ENCODE measurements at places on chromosomes 2 and 18. TPM values are rescaled to one million over a fixed set of nuclear protein-coding genes. Genes with fewer than 3 reads are reported as not detected.

DNA sequence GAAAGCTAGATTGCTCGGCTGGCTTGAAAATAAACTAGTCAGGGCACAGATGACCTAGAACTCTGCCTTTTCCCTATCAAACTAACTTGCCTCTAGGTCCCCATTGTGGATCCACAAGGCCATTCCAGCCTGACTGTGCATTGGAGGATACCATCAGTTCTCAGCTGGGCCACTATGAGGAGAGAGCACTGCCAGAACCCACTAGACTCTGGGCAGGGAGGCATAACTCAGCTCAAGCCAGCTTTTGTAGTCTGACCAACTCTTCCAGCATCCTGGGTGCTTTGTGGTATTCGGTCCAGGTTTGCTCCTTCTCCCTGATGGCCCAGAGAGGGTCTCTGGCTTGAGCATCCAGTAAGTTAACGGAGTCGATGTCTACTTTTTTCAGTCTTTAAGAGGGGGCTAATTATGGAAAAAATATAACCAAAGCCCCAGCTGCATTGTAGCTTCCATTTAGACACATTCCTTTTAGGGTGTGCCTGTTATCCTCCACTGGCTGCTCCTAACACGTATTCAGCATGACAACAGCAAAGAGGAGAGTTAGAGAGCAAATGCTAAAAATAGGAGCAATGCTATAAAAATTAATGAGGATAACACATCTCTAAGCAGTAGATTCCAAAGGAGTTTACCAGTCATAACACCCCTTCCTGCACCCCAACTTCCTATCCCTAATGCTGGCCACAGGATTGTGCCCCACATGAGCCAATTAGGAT, 15.2 kb downstream of the GKN2 start:
- no peak for DNase-seq

DNA sequence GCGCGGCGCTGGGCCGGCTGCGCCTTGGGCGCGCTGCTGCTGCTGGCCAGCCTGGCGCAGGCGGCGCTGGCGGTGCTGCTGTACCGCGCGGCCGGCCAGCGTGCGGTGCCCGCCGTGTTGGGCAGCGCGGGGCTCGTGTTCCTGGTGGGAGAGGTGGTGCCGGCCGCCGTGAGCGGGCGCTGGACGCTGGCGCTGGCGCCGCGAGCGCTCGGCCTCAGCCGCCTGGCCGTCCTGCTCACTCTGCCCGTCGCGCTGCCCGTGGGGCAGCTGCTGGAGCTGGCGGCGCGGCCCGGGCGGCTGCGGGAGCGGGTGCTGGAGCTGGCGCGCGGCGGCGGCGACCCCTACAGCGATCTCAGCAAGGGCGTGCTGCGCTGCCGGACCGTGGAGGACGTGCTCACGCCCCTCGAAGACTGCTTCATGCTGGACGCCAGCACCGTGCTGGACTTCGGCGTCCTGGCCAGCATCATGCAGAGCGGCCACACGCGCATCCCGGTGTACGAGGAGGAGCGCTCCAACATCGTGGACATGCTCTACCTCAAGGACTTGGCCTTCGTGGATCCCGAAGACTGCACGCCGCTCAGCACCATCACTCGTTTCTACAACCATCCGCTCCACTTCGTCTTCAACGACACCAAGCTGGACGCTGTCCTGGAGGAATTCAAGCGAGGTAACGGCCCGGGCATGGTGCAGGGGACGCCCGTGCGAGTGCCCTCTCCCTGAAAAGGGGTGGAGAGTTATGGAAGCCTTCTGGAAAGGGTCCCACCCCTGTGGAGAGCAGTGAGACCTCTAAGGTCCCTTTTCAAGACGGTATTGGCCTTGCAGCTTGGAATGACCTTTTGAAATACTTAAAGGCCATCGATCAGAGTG, 1.0 kb downstream of the CNNM3 start:
- DNase-seq = peak; percentile 16

DNA sequence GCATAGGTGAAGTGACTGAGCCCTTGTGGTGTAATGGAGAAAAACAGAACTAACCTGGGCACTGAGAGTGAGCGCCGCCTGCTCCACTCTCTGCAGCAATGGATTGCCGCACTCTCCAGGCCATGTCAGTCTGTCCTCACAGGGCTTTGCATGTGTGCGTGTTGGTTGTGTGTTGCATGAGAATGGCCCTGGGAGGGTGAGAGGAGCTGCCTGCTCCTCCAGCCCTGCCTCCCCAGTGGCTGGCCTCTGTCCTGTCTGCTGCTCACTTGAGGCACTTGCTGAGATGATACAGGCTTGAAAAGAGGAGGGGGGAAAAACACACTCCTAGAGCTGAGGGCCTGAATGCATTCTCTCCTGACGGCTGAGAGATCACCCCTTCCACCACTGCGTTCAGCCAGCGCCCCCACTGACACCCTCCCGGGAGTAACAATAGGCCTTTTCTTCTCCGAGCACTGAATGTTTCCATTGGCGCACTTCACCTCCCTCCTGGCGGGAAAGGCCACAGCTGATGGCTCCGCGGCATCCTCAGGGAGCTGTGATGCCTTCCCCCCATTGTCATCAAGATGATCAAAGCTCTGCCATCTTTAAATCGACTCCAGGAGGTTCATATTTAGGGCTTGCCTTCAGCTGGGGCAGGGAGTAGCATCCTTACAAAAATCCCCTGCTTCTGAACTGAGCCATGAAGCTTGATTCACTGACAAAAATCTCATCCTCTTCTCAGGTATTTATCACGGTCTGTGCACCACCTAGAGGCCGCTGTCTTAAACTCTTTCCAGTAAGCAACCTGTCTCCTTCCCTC, 49.9 kb upstream of the DAPL1 start:
- DNase-seq = peak; percentile 64

DNA sequence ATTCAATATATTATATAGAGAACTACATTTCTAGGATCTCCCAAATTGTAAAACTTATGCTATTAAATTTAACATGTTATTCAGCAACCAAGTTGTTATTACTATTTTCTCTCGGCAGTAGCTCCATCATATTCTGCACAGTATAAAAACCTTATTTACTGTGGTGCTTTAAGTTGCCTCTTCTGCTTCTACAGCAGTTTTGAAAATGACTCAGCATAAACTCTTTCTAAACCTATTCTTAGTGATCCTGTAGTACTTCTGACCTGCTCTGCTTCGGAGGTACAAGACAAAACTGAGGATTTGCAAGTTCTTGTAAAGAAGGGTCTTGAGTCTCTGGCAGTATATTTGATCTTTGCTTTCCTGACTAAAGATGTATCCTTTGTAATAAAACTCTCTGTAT, 567.2 kb downstream of the TMX3 start:
- DNase-seq = no peak

DNA sequence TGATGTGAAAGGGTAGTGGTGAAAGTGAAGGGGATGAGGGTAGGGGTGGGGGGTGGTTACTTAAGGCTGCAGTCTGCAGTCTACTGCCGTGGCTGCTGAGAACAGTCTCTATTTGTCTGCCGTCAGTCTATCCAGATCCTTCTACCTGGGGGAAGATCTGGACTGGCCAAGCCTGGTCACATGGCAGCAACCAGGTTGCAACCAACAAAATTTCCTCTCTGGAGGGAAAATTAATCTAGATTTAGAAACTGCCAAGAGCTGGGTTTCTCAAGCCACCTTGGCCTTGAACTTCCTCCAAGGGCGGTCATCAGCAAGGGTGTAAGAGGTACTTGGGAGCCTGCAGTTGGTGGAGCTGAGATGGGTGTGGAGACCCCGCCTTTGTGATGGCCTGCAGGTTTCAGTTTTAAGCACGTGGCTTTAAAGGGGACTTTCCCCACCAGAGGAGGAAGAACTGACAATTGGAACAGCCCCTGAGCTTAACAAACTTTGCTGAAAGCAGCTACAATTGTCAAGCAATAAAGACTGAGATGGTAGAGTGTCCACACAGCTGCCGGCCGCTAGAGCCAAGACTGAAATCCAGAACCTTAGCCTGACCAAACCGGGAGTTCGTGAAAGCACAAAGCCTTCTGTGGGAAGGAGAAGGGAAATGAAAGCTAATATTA, 31.4 kb upstream of the KCMF1 start:
- no peak for DNase-seq

- peak; percentile 35 for DNase-seq
Observed at GRCh38 chr2:73979686-73980085, 5.0 kb upstream of the TET3 start.

DNA sequence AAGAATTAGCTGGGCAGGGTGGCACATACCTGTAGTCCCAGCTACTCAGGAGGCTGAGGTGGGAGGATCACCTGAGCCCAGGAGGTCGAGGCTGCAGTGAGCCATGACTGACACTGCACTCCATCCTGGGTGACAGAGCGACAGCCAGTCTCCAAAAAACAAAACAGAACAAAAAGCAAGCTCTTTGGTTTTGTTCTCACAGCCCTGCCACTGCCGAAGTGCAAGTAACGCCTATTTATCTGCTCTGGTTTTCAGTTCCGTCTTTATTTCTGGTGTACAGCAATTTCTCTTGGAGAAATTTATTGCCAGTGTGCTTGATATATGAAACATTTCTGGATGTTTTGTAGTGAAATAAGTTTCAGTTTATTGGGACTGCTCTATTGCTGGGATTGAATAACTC, 61.9 kb downstream of the RAB10 start:
- no peak for DNase-seq

Gene COL3A1
- polyA plus RNA-seq = not detected

Gene STEAP3
- 10.2 TPM for polyA plus RNA-seq

Gene MARCHF4
- not detected for polyA plus RNA-seq

Gene RALBP1
- polyA plus RNA-seq = 23.6 TPM

Data from HepG2 (cell line).